ENCODE measurements at places on chromosomes 13 and 19.

DNA sequence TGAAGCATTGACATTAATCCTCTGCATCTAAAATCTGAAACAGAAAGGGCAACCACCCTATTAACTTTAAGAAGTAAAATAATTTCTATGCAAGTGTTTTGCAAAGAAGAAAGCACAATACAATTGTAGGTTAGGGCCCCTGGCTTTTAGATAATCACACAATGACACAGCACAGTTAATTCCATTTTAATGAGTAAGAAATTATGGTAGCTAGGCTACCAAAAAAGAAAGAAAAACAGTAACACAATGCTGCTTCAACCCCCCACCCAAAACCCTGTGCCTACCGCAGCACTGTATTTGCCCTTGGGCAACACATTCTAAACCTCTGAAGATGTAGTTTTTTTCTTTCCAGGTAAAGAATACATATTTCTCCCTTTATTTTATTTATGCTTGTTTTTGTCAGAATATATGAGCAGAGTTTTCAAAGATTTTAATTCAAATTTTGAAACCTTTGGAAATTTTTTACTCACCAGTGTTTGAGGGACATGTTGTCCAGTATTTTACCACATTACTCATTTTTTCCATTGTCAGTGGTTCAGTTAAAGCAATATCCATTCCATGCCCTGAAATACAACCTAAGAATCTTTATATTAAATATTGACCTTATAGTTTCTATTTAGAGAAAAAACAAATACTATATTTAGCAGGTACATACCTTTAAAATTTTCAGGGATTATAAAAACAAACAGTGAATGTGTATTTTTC is 21.1 kb downstream of the SOHLH2 start:
- DNase-seq: peak; percentile 26

GRCh38 chr19:54155694-54156093 is 3.8 kb downstream of the LENG1 start:
- no peak for DNase-seq

DNA sequence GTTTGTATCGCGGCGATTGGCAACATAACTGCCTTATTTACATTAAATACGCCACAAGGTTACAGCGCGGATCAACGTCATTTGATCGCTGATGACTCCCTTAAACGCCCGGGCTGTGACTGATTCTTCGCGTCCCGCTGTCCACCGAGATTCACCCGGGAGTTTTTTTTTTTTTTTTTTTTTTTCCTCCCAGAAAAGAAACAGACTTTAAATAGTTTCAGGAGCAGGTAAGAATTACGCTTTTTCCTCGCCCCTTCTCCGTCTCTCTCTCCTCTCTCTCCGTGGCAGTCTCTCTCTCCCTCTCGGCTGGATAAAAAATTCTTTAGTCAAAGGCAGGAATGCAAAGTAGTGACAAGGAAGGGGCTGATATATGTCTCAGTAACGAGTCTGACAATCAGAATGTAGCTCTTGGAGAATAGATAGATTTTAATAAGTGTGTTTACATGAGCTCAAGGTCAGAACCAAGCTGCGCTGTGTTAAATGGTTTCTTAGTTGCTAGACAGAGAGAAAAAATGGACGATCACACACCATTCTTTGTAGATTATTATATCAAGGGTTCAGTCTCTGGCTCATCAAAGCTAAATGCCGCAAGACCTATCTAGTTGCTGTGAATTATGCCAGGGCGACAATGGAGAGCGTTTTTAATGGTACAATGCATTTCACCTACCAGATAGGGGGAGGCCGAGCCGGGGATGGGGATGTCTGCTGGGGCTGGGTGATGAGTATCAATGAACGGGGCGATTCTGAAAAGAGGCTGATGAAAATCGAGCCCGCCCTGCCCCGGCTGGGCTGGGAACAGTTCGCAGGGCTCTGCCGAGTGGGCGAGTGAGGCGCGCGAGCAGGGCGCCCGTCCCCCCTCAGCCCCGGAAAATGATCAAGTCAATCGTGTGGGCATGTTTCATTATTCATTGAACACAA is 147.2 kb upstream of the ZNF536 start:
- no peak for DNase-seq

DNA sequence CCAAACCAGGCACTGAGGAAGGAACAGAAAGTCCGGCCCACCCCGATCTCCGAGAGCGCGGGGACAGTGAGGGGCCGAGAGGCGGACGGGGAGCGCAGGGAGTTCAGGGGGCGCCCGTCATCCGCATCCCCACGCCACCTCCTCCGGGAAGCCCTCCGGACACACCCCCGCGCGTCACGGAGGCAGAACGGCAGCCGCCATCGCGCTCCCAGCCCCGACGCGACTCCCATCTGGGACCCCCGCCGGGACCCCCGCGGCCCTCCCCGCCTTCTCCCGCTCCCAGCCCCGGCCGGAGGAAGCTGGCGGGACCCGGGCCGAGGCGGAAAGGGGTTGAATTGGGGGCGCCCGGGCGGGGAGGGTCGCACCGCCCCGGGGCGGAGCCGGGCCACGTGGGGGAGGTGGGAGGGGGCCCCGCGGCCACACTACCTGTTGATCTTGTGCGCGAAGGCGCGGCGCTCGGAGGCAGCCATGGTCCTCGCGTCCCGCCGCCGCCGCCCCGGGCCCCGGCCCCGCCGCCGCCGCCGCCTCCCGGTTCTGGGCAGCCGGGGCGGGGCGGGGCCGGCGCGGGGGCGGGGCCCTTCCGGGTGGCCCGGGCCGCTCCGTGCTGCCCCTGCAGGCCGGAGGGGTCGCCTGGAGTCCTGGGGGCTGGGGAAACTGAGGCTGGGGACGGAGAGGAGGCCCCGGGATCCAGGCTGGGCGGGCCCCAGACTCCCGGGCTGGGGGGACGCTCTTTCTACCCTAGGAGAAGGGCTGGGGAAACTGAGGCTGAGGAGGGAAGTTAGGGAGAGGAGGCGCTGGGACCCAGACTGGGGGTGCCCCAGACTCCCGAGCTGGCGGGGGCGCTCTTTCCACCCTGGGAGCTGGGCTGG is at the start of gene DOCK6:
DOCK6 (minus strand) TSS at position 554 of the 869 bp plus-strand sequence; CDS start at position 470, 84 bp downstream.
- DNase-seq: no peak

DNA sequence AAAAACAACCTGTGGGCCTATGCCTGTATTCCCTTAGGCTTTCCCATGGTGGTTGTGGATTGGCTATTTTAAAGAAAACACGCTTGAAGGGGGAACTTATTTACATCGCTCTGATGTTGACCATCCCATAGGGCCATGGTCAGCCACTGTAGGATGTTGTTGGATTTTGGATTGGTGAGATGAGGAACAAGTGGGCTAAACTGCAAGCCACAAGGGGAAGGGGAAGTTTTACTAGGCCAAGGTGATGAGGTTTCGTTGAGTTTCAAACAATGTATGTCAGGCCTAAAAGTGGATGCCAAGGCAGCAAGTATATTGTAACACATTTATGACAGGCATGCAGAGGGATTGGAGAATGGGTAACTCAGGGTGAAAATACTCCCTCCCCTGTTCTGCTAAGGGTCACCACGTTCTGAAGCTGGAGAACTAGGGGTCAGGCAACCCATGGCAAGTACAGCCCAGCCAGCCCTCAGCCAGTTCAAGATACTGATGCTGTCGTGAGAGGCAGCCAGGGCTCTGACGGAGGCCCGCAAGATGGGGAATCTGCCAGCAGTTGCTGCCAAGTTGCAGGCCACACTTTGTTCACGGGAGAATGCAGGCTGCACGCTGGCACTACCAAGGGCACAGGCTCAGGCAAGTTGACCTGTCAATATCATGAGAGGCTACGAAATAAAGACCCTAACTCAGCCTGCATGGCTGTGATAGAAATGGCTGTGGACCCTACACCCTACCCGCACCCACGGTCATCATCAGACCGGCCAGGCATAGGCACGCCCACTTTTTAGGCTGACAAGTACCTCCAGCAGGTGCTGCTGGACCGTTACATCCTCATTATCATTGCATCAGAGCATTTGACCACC is 11.1 kb downstream of the IRGC start:
- DNase-seq: no peak

- no peak for DNase-seq
Measured at GRCh38 chr19:31254611-31255010, 94.6 kb downstream of the TSHZ3 start.

DNA sequence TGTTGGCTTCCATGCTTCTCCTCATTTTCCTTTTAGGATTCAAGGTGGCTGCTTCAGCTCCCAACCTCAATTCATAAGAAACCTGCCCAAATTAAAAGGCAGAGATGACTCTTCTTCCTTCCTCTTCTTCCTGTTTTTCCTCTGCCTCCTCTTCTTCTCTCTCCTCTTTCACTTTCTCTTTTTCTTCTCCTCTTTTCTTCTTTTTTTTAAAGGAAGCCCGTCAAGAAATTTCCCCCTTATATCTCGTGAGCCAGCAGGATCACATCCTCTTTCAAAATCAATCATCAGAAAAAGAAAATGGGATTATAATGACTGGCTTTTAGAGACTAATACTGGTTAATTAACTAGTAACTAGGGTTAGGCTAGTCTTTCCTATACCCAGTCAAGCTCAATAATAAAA is 220.3 kb downstream of the NBEA start:
- no peak for DNase-seq

GRCh38 chr13:66689628-66690027 is 540.5 kb downstream of the PCDH9 start:
- DNase-seq: no peak

DNA sequence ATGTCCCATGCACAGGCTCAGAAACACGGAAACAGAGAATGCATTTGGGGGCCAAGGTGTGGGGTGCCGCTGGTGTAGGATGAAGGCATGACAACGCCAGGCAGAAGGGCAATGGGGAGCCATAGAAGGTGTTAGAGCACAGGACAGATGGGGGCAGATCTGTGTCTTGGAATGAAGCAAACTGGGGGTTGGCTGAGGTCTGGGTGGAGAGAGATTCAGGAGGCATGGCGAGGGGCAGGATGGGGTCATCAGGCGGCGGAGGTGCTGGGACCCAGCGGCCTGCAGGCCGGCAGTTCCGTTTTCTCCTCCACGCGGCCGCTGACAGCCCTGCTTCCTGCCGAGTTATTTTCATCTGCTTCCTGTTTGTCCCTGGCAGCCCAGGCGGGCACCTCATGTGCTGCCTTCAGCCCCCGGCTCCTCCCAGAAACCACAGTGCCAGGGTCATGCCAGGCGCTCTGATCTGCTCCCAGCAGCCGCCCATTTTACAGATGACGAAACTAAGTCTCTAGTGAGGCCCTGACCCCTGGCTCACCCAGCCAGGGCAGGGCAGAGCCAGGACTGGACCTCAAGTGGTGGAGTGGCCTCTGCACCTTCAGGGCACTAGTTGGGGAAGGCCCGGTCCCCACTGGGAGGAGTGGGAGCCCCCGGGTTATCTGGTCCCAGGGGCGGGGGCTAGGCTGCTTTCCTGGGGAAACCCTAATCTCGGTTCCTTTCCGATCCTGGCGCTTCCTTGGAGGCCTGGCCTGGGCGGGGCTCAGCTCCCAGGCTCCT is 2.2 kb downstream of the ARHGAP45 start:
- no peak for DNase-seq

GRCh38 chr19:29548483-29549085 is 22.8 kb downstream of the VSTM2B start:
- no peak for DNase-seq

DNA sequence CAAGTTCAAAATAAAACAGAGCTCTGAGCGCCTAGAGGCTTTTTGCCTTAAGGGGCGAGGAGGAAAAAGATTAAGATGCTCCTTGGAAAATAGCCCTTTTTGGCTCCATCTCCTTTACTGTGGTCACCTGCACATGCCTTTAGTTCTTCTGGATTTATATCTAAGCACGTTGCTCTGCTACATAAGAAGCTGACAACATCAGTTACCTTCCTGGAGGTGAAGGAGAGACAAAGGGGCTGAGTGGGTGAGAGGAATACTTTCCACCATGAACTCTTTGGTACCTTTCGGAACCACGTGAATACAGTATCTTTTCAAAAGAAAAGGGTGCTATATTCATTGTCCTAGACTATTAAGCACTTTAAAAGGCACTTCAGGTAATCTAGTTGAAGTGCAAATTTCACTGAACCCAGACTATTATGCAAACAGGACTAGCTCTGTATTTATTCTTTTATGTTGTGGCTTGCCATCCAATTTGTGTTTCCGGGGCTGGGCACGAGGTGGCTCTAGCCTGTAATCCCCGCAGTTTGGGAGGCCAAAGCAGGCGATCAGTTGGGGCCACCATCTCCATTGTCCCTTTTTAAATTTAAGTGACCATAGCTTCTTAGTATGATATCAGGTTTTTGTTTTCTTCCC is 201.5 kb downstream of the TM9SF2 start:
- no peak for DNase-seq

DNA sequence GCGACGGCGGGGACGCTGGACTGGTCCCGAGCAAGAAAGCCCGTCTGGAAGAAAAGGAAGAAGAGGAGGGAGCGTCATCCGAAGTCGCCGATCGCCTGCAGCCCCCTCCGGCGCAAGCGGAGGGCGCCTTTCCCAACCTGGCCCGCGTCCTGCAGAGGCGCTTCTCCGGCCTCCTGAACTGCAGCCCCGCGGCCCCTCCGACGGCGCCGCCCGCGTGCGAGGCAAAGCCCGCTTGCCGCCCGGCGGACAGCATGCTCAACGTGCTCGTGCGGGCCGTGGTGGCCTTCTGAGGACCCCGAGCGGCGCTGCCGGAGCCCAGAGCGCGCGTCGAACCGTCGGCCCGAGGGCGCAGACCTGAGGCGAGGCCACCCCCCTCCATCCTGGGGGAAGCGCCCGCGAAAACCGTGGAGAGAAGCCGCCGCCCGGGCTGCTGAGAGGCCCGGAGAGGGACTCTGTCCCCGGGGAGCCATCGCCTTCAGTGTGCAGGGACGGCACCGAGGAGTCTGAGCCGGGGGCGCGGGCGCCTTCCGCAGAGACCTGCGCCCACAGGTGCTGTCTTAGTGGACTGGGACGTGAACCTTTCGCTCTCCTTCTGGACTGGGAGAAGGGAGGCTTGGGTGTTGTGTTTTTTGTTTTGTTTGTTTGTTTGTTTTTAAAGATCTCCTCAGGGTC is 3.5 kb downstream of the IER2 start:
- no peak for DNase-seq

- DNase-seq: no peak
Measured at GRCh38 chr13:110784704-110785103, 71.2 kb downstream of the ING1 start.

GRCh38 chr13:25833761-25834160 is 218.1 kb downstream of the SHISA2 start:
- DNase-seq: no peak

DNA sequence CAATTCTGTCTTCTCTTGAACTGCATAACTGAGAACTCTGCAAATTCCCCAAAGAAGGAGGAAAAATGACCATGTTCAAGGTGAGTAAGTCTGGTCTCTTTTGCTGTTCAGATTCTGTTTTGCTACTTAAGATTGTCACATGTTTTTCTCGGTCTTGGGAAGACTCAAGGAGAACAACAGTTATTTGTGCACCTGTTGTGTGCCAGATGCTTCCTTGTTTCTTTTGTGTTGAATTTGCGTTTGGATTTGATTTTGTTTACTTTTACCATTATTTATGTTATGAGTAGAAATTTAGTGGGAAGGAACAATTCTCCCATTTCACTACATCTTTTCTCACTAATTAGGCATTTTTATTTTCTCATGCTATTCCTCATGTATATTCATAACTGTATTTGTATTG is 4.4 kb downstream of the ZNF284 start:
- no peak for DNase-seq

GRCh38 chr13:109026266-109026665 is 396.9 kb downstream of the MYO16 start:
- DNase-seq: no peak
